ENCODE measurements at places on chromosomes 1 and 21.

- DNase-seq, result no peak
Observed at GRCh38 chr1:63951059-63951946, 177.5 kb downstream of the ROR1 start.

- no peak for DNase-seq
Observed at GRCh38 chr1:155598842-155599331, 11.1 kb upstream of the MSTO1 start.

GRCh38 chr1:44242746-44243145, 29.5 kb downstream of the DMAP1 start:
- DNase-seq, result no peak

DNA sequence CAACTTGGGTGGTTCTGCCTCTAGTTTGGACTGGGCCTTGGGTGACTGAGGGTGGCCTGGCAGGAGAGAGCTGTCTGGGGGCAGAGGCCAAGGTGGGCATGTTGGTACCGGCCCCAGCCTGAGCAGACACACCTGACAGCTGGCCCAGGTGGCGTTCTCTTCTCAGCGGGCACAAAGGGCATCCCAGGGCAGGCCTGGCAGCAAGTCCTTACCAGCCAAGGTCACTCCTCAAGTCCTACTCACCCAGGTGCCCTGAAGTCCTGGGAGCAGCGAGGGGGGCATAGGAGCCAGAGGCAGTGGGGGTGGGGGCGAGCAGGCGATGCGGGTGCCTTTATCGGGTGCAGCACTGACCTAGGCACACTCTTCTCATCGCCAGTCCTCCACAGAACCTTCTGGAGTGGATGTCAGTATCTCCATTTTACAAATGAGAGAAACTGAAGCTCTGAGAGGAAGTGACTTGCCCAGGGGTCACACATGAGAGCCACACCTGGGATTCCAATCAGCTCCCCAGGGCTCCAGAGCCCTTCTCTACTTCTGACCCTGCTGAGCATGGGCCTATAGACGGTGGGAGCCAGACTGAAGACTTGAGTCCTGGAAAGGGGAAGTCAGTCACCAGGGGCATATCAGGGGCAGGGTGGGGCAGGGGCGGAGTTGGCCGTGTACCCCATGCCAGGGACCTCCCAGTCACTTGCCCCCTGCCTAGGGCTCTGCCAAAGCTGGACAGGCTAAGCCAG, 587 bp upstream of the SLC25A34 start:
- DNase-seq, result no peak

- no peak for DNase-seq
Observed at GRCh38 chr1:152870831-152871730, 7.0 kb upstream of the SMCP start.

GRCh38 chr1:243725075-243725474, 125.0 kb downstream of the AKT3 start:
- DNase-seq, result no peak

GRCh38 chr1:48160486-48161132, 61.9 kb upstream of the SLC5A9 start:
- no peak for DNase-seq

GRCh38 chr21:29261555-29262540, 36.9 kb upstream of the BACH1 start:
- no peak for DNase-seq

GRCh38 chr1:234721476-234722269, 111.7 kb upstream of the IRF2BP2 start:
- DNase-seq, result no peak

DNA sequence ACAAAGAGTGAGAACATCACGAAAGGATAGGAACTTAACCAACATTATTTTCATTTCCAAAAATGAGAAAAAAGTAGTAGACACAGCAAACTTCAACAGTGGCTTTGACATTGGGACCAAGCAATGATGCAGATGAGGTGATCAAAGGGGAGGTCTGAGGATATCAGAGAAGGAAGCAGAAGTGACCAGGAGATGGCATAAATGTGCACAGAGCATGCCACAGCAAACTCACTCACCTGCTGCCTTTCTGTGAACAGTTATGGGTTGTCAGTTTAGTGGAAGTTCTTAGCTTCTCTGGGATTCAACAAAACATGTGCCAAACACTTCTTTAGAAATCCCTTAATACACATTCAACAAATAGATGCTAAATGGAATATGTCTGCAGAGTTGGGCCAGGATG, 290.1 kb downstream of the PLPP3 start:
- no peak for DNase-seq

GRCh38 chr1:61270761-61271411, 188.5 kb downstream of the NFIA start:
- DNase-seq, result no peak

DNA sequence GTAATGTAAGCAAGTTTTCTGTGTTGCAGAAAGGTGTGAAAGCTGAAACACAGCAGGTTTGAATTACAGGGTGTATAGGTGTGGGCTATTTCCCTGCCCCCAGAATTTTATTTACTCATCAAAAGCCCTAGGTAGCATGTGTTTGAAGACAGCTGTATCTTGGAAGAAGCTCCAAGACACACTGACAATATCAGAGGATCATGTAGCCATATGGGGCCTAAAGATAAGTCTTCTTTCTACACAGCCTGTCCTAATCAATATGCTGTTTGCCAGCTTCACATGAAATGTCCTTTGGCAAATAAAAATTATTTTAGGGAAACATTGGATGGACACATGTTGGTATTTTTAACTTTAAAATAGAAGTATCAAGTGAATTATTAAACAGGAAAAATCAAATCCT, 17.5 kb upstream of the SUCO start:
- DNase-seq, result no peak

DNA sequence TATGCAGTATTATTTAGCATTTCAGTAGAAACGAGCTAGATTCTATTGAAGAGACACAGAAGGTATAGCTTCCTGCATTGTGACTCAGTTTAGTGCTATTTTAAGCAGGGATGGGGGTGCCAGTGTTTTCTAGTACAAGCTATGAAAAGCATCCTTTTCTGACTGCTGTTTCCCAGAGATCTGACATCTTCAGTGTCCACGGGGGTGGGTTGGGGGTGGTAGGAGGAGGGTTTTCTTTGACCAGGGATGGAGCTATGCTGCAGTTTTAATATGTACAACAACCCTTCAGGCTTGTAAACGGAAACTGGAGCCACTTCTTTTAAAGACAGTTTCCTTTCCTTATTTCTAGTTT, 2.7 kb upstream of the NEGR1 start:
- no peak for DNase-seq

- no peak for DNase-seq
Observed at GRCh38 chr1:218403300-218403699, 58.2 kb downstream of the TGFB2 start.

DNA sequence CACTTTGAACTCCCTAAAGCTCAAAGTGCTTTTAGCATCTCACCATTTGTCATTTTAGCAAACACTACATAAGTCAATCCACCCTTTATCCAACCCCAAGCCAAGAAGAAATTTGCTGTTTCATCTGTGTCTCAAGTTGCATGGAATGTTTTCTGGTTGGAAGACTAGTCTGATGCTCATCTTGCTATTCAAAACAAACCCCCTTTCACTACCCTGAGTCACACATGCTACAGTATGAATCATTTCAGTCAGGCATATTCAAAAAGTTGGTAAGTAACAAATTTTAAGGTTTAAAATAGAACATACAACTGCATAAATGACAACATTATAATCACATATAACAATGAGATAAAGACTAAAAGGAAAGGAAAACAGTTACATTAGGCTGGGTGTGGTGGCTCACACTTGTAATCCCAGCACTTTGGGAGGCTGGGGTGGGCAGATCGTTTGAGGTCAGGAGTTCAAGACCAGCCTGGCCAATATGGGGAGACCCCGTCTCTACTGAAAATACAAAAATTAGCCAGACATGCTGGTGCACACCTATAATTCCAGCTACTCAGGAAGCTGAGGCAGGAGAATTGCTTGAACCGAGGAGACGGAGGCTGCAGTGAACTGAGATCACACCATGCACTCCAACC, 38.7 kb downstream of the DSTYK start:
- DNase-seq, result no peak
